Dermis microvascular lymphatic vessel endothelial cell (primary cell): ENCODE measurements at places on chromosomes 16 and 17. TPM values are rescaled to one million over a fixed set of nuclear protein-coding genes. Genes with fewer than 3 reads are reported as not detected.

GRCh38 chr16:53433930-53434376 lies 318 bp upstream of the RBL2 start:
- no peak for DNase-seq

DNA sequence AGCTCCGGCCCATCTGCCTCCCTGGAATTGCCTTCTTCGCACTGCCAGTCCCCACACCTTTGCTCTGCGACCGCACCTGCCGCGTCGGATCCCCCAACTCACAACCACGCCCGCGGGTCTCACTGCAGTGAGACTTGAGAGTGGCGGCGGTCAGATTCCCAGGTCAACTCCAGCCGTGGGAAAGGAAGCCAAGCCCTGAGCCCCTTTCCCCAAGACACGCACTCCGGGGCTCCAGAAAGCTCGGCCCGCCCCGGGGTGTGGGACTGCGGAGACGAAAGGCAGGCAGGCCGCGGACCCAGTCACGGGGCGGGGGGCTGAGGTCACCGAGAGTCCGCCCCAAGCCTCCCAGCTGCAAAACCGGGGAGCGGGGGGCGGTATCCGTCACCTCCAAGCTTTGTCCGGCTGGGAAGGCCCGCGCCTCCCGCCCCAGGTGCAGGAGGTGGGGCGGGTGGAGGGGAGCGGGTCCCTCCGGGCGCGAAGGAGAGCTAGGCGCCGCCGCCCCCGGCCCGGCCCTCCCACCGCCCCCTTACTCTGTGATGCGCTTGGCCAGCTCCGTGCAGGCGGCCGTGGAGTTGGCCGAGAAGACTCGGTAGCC lies 615 bp downstream of the PRPSAP1 start:
- peak; percentile 30 for DNase-seq

The RAMP2 gene
- total RNA-seq = 6.0 and 25.9 TPM in 2 replicates

The TBC1D3H gene
- total RNA-seq = not detected in 2 replicates

DNA sequence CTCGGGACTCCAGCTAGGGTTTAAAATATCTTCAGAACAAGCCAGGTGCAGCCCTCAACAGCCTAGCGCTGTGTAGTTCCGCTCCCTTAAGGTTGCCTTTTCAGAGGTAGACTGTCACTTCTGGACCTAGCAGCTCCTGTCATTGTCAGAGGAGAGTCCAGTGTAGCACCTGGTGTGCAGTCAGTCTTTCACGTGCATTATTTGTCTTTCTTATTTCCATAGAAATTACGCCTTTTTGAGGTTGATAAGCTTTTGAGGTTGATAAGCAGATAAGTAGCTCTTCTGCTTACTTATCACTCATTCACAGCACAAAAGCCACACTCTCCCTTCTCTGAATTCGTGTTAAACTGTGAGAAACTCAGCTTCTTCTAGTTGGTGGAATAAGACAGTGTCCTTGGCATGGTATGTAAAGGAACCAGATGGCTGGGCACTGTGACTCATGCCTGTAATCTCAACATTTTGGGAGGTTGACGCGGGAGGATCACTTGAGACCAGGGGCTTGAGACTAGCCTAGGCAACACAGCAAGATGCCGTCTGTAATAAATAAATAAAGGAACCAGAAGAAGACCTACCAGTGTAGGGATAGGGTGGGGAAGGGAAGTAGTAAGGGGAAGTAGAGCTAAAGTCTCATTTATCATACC lies 10.2 kb downstream of the EEF2K start:
- no peak for DNase-seq

- no peak for DNase-seq
These were observed 111.7 kb downstream of the ABCA8 start for GRCh38 chr17:68843522-68843921.
